Stimulated activated CD4-positive, alpha-beta T cell treated with anti-CD3 and anti-CD28 coated beads, Interleukin-1b, Interleukin-23, amount 100 ng/mL, for 4 hours (primary cell): ENCODE measurements at places on chromosomes 4 and X.

GRCh38 chr4:109131559-109131958 lies 170.9 kb downstream of the COL25A1 start:
- no peak for DNase-seq

DNA sequence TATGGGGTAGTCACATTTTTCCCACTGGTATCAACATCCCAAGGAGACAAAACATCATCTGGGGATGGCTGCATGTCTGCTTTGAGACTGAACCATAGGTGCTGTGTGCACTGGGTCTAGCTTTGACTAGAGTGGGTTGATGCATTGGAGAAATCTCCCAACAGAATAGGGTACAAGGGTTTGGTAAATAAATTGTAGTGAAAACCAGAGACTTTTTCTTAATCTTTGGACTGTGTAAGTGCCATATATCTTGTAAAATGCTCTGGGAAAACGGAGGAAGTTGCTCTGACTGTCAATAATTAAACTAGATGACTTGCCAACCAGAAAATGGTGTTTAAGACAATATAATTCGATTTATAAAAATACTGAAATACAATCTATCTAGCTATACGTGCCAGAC lies 1064.0 kb upstream of the SLIT2 start:
- DNase-seq = no peak

DNA sequence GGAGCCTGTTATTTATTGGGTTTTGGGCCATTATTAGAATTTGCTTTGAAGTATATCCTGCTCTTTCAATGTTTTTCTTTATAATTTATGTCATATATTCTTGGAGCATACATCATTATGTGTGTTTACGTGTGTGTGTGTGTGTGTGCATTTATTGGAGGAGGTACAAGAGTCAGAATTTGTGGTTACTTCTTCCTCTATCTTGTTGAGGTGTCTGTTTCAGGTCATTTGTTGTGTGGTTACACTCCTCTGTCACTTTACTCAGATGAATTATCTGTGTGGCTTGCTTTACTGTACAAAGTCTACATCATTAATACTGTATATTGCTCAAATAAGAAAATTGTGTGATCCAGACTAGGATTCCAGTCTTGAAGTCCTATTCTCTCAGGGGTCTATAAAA lies 1957.4 kb upstream of the TENM3 start:
- no peak for DNase-seq

DNA sequence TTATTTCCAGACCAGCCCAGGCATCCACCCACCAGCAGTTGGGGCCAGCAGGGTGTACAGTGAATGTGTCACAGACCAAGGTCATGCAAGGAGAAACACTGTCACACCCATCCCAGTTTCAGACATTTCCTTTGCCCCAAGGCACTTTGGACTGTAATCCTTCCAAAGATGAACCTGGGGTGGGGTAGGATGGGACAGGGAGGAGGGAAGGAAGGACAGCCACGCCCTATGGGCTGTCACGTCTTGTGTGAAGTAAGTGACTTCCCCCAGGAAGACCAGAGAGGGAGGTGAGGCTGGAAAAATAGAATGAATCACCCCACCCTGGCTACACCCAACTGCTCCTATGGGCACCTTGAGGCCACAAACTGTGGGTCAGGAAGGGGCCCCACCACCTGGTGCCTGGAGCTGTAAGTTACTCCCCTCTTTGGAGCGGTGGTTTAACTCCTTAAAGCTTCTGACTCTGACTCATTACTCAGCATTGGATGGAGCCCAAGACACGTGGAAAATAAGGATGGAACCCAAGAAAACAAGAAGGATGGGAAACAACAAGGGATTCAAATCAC lies 349.9 kb upstream of the KLF3 start:
- no peak for DNase-seq

DNA sequence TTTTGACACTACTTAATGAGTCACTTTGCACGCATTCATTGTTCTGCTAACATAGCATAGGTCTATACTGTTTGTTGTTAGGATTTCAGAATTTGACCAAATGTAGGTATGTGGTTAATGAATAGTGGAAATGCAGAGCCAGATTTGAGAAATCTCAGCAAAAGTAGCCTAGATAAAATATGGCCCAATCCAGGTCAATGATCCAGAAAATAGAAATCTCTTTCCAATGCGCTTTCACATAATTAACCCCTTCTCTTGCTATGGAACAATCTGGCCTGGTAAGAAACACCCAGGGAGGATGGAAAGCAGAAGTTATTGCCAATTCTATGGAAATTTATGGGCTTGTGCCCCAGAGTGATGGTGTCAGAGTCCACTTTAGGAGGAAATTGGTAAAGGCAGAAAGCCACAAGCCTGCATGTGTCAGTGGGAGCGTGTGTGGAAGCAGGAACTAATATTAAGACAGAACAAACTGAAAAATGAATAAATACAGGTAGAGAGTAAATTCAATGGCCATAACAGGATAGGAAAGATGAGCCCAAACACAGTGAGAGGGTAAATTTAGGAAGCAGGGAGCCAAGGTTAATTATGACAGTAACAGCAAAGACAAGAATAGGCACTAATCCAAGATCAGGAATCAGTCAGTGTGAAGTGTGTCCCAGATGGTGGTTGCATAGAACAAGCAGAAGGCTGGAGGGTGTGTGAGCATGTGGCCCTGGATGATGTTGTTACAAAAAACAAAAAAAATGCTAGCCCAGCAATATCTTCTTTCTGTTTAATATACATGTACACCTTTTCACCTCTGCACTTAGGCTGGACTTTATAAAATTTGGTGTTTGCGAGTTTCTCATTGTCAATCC lies 102.9 kb downstream of the SYTL5 start:
- no peak for DNase-seq

DNA sequence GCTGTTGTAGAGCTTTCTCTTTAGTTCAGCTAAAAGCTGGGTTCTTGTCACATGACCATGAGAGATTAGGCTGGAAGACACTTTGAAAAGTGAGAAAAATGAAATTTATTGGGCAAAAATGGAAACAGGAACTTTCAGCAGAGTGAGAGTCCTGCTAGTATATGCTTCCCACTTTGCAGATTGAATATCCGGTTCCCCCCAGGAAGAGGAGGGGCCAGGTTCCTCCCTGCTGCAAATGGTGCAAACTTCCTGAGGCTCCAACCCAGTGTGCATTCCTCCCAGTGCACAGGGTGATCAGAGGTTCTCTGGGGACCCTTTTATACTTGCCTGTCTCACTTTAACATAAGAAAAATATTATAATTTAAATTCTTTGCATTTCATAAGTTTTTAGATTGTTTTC lies 119.9 kb upstream of the SPIN4 start:
- DNase-seq = no peak

GRCh38 chr4:84962102-84962501 lies 4.4 kb downstream of the WDFY3 start:
- DNase-seq = no peak

GRCh38 chrX:67587946-67588624 lies 44.3 kb downstream of the AR start:
- DNase-seq = no peak

GRCh38 chrX:43898406-43899035 lies 16.3 kb upstream of the MAOB start:
- DNase-seq = no peak

- DNase-seq = no peak
These were observed 123.9 kb upstream of the RXFP1 start for GRCh38 chr4:158397781-158398180.

DNA sequence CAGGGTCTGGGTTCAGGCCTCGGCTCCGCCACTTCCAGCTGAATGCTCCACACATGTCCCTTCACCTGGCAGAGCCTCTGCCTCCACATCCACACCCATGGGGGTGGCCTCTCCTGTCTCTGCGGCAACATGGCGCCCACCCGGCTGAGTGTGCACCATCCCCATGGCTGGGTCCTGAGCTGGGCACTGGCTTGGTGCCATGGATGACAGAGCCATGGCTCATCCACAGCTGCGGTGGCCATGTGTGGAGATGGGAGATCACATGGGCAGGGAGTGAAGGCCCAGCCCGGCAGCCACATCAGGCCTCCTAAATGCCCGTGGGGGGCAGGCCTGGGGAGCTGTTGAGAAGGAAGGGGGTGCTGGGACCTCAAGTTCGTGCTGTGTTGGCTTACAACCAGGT lies 213.7 kb downstream of the AFAP1 start:
- no peak for DNase-seq

DNA sequence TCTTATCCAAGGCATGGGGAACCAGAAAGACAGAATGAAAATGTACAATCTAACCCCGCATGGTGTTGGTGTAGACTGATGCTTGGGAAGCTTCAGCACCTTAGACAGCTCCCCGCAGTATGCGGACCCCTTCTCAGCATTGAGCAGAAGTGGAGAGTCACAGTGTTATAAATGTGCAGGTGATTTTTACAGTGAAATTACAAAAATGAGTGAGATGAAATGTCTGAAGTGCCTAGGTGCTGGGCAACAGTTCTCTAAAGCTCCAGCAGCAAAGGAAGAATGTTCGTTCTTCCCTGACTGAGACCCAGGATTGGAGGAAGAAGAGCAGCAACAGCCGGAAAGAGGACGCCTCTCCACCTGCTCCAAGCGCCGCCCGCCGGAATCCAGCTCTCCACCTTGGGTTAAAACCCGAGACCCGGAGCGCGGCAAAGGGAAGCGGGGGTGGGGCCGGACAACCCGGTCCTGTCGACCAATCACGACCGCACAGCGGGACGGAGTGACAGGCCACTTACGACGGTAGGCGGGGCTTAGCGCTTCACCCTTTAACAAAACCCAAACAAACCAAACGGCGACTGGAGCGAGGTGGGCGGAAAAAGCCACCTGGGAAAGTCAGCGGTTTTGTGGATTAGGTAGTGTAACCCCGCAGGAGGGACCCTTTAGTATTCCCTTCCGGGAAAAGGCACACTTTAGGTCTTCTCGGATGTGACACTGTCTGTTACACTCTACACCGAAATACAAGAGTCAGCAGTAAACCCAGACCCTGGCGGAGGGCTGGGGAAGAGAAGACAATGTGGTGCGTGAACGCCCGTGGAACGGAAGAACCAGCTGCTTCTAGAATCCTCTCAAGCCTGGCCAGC lies at the start of gene GLRA3:
GLRA3 (minus strand) TSS at position 403 of the 857 bp plus-strand sequence. CDS start 436 bp downstream, outside the sequence.
- no peak for DNase-seq

- no peak for DNase-seq
These were observed 348.7 kb downstream of the BMPR1B start for GRCh38 chr4:95106408-95106928.

DNA sequence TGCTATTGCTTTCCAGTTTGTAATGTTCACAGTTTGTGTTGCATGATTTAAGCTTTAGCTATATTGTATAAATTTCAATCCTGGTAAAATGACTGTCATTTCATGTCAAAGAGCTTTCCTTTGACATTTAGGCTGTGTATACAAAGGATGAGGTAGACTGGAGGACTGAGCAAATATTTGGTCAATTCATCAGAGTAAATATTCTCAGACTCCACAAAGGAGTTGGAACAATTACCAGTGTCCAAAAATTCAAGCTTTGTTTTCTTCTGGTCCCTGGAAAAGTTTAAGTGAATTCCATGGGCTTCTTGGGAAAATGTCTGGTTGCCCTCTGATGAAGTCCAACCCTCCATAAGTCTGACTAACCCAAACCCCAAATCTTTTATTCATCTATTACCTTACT lies 682.4 kb downstream of the DACH2 start:
- no peak for DNase-seq

GRCh38 chrX:30312858-30313257 lies 3.7 kb upstream of the NR0B1 start:
- DNase-seq = no peak

DNA sequence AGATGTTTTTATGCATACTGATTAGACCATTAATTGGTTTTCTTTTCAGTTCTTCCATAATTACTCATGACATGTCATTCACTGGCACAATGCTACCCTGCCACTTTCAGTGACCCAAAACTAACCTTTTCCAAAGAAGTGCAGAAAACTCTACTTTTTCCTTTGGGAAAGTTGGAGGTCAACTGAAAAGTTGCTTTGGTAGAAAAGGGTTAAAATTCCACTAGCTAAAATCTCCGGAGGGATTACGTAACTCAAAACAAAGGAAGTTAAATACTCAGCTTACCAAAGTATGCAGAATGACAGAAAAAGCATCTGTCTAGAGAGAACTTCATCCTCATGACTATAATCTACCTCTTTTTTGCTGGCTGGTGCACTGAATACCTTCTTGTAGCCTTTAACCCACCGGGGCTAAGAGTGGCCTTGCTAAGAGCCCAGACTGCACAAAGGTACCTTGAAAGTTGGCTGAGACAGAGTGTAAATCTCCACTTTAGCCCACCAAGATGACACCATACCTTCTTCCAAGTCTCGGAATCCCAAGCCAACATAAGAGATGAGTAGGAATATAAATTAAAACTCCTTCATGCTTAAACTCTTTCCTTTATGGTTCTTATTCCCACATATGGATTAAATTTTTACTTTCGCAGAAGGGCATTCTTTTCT lies 1099.5 kb upstream of the INTU start:
- DNase-seq = no peak

GRCh38 chr4:153260132-153260531 lies 55.9 kb downstream of the TRIM2 start:
- DNase-seq = no peak

- no peak for DNase-seq
These were observed 118.9 kb downstream of the SORCS2 start for GRCh38 chr4:7311205-7311604.

DNA sequence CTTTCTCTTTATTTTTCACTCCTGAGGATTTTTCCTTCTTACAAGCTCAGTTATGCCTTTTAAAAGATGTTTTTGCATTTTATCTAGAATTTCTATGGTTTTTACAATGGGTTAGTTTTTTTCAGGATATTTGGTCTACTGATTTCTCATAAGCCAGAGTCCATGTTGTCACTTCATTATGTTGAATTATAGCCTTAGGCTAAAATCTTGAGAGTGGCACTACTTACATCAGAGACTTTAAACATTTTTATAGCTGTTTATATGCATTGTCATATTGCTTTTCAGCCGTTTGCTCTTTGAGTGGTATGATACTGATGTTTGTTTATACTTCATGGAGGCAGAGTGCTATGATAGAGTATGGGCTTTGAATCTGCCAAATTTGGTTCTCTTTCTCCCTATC lies 36.4 kb downstream of the CXorf58 start:
- no peak for DNase-seq

GRCh38 chrX:151488677-151489076 lies 74.8 kb upstream of the PASD1 start:
- DNase-seq = no peak

DNA sequence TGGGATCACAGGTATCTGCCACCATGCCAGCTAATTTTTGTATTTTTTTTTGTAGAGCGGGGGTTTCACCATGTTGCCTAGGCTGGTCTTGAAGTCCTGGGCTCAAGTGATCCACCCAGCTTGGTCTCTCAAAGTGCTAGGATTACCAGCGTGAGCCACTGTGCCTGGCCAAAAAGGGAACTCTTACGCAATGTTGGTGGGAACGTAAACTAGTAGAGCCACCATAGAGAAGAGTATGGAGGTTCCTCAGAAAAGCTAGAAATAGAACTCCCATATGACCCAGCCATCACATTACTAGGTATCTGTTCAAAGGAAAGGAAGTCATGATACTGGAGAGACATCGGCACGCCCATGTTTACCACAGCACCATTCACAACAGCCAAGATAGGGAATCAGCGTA lies 85.9 kb downstream of the PRKX start:
- DNase-seq = no peak

- no peak for DNase-seq
These were observed 243.6 kb downstream of the ANK2 start for GRCh38 chr4:113293043-113293560.
